Large intestine (tissue), 12 donors: ENCODE measurements at places on chromosomes 1 and 21. TPM values are rescaled to one million over a fixed set of nuclear protein-coding genes. Genes with fewer than 3 reads are reported as not detected.

The RUNX3 gene
- polyA plus RNA-seq: 4.8 TPM

The PPIAL4G gene
- 0.04 TPM for polyA plus RNA-seq

- peaks cover 23% of the 10 kb centered on the region for H3K36me3 ChIP-seq
- H3K27me3 ChIP-seq: no peaks in the 10 kb centered on the region
These were observed 55.2 kb upstream of the KIF1B start for GRCh38 chr1:10155087-10155712.

The RPF1 gene
- 35.5 TPM for polyA plus RNA-seq
